ENCODE measurements at places on chromosomes 3 and 15.

DNA sequence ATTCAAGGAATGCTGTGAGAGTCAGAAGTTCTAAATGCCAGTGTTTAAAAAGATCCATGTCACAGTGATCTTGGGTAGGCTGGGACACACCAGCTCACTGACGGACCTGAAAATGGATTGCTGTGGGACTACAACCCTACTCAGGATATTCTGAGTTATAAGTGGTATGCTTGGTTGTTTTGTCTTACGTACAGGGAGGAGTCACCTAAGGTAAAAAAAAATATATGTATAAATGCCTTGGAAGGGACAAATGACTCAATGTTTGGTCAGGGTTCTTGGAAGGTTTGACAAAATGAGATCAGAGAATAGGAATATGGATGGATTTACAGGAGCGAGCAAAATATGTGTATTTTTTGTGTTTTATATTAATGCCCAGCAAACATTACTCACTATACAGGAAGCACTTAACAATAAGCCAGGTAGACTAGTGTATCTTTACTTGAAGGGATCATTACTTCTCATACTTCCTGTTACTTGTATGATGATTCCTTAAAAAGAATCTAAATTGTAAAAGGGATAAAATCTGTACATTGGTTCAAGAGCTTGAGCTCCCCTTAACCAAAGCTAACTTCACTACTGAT is 767.3 kb downstream of the GBE1 start:
- no peak overlapping the region for H3K27ac ChIP-seq
- no peaks in the 10 kb centered on the region for H3K4me1 ChIP-seq
- no peak for DNase-seq
- H3K27me3 ChIP-seq: no peaks in the 10 kb centered on the region

- H3K27me3 ChIP-seq: no peaks in the 10 kb centered on the region
- no peaks in the 10 kb centered on the region for H3K36me3 ChIP-seq
- DNase-seq: no peak
- H3K4me1 ChIP-seq: peaks cover 6% of the 10 kb centered on the region
- H3K4me3 ChIP-seq: no peak overlapping the region
- H3K27ac ChIP-seq: no peak overlapping the region
These were observed 255.3 kb downstream of the RORA start for GRCh38 chr15:60973637-60974415.

DNA sequence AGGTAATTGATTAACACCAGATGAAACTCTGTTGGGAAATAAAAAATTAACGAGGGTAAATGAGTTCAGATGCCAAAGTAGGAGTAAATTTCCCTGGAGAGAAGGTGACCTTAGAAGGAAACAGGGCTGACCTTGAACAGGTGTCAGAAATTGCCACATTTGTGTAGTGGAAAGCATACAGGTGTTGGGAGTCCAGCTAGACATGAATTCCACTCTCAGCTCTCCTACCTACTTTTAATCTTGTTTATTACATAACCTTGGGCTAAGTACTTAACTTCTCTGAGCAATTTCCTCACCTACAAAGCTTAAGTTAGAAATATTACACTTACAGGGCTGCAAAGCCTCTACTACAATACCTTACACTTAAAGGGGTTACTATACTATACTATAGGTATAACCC is 96.0 kb downstream of the ISL2 start:
- H3K27ac ChIP-seq: no peak overlapping the region
- no peak overlapping the region for H3K4me3 ChIP-seq
- peaks cover 45% of the 10 kb centered on the region for H3K36me3 ChIP-seq
- DNase-seq: no peak
- no peaks in the 10 kb centered on the region for H3K27me3 ChIP-seq

DNA sequence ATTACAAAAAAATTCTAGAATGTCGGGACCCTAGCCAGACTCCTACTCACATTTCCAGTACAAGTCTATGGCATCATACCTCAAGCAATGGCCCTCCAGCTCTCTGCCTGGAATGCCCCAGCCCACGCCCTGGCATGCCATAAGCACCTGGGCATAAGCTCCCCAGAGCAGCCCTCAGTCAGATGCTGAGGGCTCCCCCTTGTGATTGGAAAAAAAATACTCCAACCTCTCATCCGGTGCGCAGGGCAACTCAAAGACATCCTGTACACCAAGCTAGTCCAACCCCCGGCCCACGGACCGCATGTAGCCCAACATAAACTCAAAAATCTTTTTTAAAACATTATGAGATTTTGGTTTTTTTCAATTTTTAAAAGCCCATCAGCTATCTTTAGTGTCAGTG is 115.4 kb downstream of the NEK10 start:
- no peak overlapping the region for H3K4me3 ChIP-seq
- no peaks in the 10 kb centered on the region for H3K4me1 ChIP-seq
- H3K36me3 ChIP-seq: no peaks in the 10 kb centered on the region
- no peaks in the 10 kb centered on the region for H3K27me3 ChIP-seq

DNA sequence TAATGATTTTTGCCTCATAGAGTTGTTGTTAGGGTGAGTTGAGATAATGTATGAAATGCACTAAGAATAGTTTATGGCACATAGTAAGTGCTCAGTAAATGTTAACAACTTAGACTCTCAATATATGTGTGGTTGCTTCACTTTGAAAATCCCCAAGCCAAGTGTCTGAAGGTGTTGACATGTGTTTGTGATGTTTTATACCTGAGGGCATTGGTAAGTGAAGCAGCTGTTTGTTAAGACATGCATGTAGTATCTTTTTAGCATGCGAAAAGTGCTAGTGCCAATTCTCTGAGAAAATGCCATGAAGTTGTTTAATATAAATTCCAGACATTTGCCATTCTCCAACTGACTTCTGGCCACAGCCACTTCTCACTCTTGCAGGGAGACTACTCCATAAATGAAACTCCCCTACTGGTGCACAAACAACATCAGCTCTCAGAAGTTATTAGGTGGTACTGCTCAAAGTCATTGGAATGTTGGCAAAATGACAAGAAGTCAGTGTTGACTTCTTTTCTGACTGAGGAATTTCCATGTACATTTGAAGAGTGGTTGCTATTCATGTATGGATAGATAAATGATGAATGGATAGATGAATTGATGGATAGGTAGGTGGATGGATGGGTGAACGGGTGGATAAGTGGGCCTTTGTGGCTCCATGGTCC is 103.6 kb upstream of the NUDT16 start:
- H3K27ac ChIP-seq: no peak overlapping the region
- no peaks in the 10 kb centered on the region for H3K4me1 ChIP-seq
- no peak overlapping the region for H3K4me3 ChIP-seq
- no peak for DNase-seq

GRCh38 chr3:12975748-12976522 is 97.3 kb downstream of the IQSEC1 start:
- H3K4me3 ChIP-seq: no peak overlapping the region
- no peaks in the 10 kb centered on the region for H3K27me3 ChIP-seq
- H3K4me1 ChIP-seq: no peaks in the 10 kb centered on the region
- H3K36me3 ChIP-seq: no peaks in the 10 kb centered on the region

GRCh38 chr15:70415398-70415797 is 317.7 kb upstream of the TLE3 start:
- no peak overlapping the region for H3K4me3 ChIP-seq
- H3K27me3 ChIP-seq: no peaks in the 10 kb centered on the region
- H3K4me1 ChIP-seq: no peaks in the 10 kb centered on the region
- no peak overlapping the region for H3K27ac ChIP-seq
- DNase-seq: no peak

GRCh38 chr15:77243135-77243534 is 172.2 kb upstream of the TSPAN3 start:
- H3K27ac ChIP-seq: no peak overlapping the region
- no peaks in the 10 kb centered on the region for H3K27me3 ChIP-seq
- no peaks in the 10 kb centered on the region for H3K4me1 ChIP-seq
- H3K4me3 ChIP-seq: no peak overlapping the region
- no peak for DNase-seq
- H3K36me3 ChIP-seq: no peaks in the 10 kb centered on the region

DNA sequence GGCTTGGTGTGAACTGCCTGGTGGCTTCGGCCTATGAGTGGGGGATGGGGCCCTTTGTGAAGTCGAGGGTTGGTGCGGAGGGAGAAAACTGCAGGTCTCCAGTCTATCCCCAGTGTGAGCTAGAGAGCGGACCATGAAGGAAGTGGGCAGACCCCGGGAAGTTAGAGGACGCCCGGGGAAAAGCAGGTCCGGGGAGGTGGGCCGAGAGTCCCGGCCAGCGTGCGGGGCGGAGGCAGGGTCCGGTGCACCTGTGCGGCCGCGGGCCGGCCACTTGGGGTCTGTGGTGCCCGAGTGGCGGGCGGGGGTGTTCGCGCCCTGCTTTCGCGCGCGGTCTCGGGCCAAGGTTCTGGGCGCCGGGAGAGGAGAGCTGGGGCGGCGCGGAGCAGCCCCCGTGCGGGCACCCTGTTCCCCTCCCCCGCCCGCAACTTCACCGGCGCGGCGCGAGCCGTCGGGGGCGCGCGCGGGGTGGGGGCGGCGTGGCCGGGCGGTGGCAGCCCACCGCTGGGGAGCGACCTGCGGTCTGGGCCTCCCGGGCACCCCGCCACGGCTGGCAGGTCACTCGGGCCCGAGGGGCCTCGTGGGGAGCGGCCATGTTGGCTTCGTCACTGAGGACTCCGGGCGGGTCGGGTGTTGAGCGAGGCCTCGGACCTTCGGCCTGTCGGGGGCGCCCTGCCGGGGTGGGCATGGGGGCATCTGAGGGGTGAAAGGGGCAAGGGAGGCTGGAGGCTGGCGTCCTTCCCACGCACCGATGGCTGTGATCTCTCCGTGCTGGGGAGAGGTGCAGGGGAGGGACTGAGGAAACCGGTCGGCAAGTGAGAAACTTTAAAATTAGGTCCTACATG is 4.8 kb downstream of the UBE2E1 start:
- peak overlapping the region; percentile 64 for H3K4me3 ChIP-seq
- H3K36me3 ChIP-seq: peaks cover 11% of the 10 kb centered on the region
- no peaks in the 10 kb centered on the region for H3K27me3 ChIP-seq
- H3K27ac ChIP-seq: peak overlapping the region; percentile 92

- no peaks in the 10 kb centered on the region for H3K4me1 ChIP-seq
- H3K4me3 ChIP-seq: no peak overlapping the region
- no peak overlapping the region for H3K27ac ChIP-seq
- no peaks in the 10 kb centered on the region for H3K27me3 ChIP-seq
- DNase-seq: no peak
- H3K36me3 ChIP-seq: no peaks in the 10 kb centered on the region
These were observed 133.8 kb upstream of the LRTM1 start for GRCh38 chr3:55061720-55062034.

GRCh38 chr3:62888180-62888579 is 13.0 kb upstream of the CADPS start:
- DNase-seq: no peak
- no peak overlapping the region for H3K27ac ChIP-seq
- H3K27me3 ChIP-seq: no peaks in the 10 kb centered on the region

- H3K4me3 ChIP-seq: no peak overlapping the region
- no peaks in the 10 kb centered on the region for H3K36me3 ChIP-seq
- H3K27ac ChIP-seq: no peak overlapping the region
- H3K27me3 ChIP-seq: no peaks in the 10 kb centered on the region
- no peak for DNase-seq
These were observed 43.7 kb downstream of the TMEM45A start for GRCh38 chr3:100536093-100536492.

GRCh38 chr3:124419303-124419702 is 310.9 kb upstream of the UMPS start:
- H3K36me3 ChIP-seq: peaks cover 18% of the 10 kb centered on the region
- H3K4me3 ChIP-seq: no peak overlapping the region
- no peak overlapping the region for H3K27ac ChIP-seq
- DNase-seq: no peak

- H3K4me3 ChIP-seq: no peak overlapping the region
- peak overlapping the region; percentile 17 for H3K27ac ChIP-seq
- no peak for DNase-seq
- H3K36me3 ChIP-seq: peaks cover 7% of the 10 kb centered on the region
- peaks cover 52% of the 10 kb centered on the region for H3K4me1 ChIP-seq
These were observed 3.4 kb upstream of the HAPLN3 start for GRCh38 chr15:88898736-88899135.

GRCh38 chr15:100668348-100668745 is 66.0 kb downstream of the ASB7 start:
- H3K27me3 ChIP-seq: no peaks in the 10 kb centered on the region
- H3K4me3 ChIP-seq: no peak overlapping the region
- peaks cover 3% of the 10 kb centered on the region for H3K4me1 ChIP-seq
- peak overlapping the region; percentile 65 for H3K27ac ChIP-seq
- H3K36me3 ChIP-seq: no peaks in the 10 kb centered on the region

- H3K36me3 ChIP-seq: peaks cover 76% of the 10 kb centered on the region
- no peaks in the 10 kb centered on the region for H3K27me3 ChIP-seq
- H3K27ac ChIP-seq: no peak overlapping the region
- H3K4me3 ChIP-seq: no peak overlapping the region
These were observed 57.5 kb upstream of the SIN3A start for GRCh38 chr15:75508840-75509532.

DNA sequence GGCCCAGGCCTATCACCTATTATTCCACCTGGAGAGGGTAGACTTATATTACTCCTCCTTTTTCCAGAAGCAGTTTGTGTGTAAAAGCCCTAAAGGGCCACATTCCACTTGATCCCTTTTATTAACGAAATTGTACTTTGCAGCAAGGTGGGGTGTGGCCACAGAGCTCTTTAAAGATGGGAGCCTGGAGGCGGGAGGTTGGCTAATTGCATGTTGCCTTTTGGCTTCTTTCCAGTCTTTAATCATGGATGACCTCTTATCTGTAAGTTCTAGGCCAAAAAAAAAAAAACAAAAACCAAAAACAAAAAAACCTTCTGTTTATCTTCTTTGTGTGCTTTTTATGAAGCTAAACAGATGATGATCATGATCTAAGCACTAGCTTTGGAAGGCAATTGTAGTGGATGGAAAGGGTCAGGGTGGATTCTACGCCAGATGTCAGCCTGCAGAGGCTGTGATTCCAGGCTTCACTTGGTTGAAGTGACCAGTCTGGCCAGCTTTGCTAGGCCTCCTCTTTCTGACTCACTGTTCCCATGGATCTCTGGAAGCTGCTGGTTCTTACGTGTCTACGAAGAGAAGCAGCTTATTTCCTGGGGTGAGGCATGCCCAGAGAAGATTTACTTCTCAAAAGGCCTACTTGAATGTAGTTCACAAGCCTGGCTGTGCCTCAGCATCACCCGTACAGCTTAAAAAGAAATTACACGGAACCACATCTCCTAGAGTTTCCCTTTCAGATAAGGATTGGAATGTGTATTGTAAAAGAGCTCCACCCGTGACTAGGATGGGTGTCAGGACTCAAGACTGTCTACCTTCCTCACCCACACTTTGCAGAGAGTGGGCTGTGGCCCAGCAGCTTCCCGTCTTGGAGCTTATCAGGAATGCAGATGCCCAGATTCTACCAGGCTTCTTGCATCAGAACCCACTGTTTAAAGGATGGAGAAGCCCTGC is 330.9 kb upstream of the C2CD4B start:
- no peak overlapping the region for H3K4me3 ChIP-seq
- H3K36me3 ChIP-seq: no peaks in the 10 kb centered on the region
- H3K27me3 ChIP-seq: no peaks in the 10 kb centered on the region
- H3K27ac ChIP-seq: peak overlapping the region; percentile 27
- no peak for DNase-seq

DNA sequence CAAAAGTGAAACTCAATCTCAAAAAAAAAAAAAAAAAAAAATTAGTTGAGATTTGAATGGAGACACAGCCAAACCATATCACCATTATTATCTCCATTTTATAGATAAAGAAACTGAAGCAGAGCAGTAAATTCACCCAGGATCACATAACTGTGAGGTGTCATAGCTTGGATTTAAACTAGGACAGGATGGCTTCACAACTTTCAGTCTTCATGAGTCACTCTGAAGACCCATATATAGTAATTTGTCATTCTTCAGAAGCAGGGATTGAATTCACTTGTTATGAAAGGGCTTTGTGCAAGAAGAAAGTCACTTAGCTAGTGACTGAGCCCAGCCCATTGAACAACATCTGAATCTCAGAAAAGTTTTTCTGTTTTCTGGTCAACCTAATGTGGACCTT is 60.5 kb upstream of the LRIG1 start:
- no peaks in the 10 kb centered on the region for H3K27me3 ChIP-seq
- DNase-seq: no peak
- no peaks in the 10 kb centered on the region for H3K4me1 ChIP-seq
- H3K27ac ChIP-seq: no peak overlapping the region
- H3K4me3 ChIP-seq: no peak overlapping the region
